ENCODE measurements at places on chromosomes 3 and 15.

- no peak for DNase-seq
These were observed 5.5 kb downstream of the PLD1 start for GRCh38 chr3:171804618-171805389.

DNA sequence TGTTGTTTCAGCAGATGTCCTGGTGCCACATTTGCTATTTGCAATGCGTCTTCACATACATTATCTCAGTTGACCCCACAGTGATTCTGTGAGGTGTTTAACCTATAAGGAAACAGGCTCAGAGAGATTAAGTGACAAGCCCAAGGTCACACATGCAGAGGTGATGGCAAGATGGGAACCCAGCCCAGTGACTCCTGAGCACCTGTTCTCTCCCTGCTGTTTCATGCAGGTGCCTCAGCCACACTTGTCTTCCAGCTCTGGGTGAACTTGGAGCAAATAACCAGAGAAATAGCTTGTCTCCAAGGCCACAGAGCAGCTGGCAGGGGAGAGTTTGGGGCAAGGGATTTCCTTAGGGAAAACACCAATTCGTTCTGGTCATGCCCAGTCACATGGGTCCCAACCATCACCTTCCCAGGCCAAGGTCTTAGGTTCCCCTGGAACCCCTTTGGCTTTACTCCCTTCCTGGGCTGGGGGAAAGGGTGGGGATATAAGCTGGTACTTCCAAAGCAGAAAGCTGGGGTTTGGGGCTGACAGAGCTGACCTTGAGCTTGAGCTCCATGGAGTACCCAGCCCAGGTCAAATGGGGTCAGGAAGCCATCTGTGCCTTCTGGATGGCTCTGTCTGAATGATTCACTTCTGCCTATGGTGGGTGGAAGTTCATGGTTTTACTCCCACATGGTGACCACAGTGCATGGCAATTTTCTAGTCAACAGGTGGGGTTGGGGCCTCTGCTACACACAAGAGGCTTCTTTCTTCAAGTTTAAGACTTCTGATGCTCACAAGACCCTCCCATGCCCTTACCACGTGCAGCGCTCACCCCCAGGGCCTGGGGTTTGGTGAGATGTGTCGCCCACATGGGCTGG is 22.4 kb downstream of the LIPC start:
- DNase-seq = no peak

DNA sequence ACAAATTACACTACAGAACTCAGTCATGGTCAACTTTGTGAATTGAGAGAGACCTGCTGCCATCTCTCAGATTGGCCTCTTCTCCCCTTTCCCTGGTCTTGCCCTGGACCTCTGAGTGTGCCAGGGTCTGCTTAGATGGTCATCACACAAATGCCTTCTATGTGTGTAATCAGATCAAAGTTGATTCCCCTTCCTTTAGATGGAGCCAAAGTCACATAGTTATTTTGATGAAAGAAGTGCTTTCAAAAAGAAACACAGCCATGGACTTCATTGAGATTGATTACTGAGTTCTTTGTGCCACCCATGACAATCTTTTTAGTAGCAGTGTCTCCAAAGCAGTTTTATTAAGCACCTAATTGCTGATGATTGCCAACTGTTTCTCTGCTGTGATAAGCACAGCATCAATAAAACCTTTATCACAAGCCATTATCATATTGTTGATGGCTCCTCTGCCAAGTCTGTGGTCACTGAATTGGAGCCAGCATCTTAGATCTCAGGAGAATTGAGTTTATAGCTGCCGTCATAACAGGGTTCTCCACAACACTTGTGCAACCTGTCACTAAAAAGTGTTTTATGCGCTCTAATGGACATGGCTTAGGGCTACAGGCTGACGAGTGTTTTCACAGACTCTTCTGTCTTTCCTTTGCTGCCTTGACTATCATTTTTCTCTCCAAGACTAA is 149.7 kb upstream of the NUDT16 start:
- no peak for DNase-seq

DNA sequence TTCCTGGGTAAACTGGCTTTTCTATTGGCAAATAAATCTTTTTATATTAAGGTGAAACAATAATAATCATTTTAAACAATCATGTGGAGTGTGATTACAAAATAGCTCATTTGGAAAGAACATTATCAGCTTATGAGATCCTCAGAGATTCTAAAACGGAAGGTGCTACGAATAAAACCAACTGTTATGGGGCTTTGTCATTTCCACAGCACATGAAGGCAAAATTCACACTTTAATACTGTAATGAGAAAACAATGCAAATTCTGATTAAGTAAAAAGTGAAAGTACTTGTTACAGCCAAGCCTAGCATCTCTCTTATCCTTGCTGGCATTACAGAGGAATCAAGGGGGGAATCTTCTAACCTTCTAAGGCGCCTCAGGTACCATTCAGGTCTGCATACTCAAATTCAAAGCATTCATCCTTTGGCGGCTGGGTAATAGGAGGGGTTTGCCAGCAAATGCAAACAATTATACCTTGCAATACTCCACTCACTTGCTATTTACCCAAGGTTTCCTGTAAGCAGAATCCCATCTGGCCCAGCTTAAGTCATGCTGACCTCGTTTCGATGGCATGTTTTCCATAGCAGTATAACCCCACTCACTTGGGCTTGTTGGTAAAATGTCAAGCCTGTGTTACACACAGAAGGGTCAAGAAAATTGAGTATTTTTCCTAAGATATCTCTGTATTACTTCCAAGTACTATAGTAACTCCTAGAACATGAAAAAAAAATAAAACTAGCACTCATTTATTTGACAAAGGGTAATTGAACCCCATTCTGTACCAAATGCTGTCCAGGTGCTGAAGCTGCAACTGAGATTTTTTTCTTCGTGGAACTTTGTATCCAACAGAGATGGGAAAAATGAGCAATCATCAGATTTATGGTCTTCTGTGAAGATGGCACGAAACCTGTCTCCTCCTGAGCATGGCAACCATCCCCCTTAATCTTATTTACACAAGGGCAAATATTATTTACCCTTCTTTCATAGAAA is 183.7 kb upstream of the LMCD1 start:
- DNase-seq = no peak

GRCh38 chr3:28634019-28634418 is 285.4 kb upstream of the AZI2 start:
- no peak for DNase-seq

DNA sequence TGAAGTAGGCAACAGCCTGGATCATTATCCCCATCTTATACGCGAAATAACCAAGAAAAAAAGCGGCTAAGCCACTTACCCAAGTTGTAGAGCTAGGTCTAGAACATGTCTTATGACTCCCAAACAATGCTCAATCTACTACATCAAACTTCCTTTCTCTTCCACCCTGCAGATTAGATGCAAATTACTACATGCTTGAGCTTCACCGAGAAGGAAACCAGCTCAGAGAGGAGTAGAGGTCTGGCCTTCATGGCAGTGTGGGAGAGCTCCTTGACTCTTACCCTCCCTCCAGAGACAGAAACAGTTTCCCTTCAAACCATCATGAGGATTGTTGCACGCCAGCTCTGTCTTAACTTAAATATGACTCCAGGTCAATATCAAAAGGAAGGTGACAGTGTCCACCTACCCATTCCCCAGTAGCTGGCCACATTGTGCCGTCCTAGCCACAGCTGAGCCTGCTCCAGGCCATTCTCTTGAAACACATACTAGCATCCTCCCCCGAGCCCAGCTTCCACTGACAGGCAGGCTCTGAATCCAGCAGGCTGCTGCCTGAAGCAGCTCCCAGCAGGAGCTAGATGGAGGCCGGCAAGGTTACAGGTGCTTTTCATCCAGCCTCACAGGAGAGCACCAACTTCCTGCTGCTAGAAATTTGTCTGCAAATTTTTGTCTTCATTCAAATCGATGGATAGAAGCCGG is 56.8 kb downstream of the CPN2 start:
- DNase-seq = no peak

DNA sequence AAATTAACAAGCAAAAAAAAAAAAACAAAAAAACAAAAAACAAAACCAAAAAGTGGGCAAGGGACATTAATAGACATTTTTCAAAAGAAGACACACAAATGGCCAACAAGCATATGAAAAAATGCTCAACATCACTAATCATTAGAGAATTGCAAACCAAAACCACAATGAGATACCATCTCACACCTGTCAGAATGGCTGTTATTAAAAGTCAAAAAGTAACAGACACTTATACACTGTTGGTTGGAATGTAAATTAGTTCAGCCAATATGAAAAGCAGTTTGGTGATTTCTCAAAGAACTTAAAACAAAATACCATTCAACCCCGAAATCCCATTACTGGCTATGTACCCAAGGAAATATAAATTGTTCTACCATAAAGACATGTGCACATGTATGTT is 222.4 kb upstream of the CD96 start:
- no peak for DNase-seq

DNA sequence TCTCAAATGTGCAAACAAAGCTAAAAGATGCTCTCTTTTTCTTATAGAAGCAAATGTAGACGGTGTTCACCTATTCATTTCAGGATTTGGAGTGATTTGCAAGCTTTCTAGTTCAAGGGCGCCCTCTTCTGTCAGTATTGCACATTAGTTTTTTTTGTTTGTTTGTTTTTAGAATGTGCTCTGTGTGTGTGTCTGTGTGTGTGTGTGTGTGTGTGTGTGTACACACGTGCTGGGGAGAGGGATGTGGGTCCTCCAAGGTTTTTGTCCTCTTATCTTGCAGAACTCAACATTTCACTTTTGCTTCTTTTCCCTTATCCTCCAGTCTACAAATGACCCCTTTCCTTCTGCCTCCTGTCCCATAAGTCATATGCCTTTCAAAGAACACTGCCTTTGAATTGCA is 23.5 kb downstream of the DNAH1 start:
- DNase-seq = no peak

DNA sequence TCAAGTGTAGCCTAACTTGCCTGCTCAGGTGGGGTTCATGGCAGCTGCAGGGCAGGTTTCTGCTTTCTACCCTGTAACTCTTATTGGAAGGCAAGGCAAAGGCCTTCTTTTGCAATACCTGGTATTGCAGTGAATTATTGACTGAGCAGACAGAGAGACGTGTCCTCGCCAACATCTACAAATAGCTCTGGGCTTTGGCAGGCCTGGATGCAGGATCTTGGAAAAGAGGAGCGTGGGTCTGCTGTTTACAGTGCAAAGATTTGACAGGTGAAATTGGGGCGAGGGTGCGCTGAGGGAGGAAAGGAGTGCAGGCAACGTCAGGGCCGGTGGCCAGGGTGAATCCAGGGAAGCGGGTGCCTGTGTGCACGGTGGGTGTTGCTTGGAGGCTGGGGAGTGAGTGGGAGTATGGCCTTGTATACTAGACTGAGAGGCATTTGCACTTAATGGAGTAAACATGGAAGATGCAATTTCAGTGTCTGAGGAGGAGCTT is 44.5 kb downstream of the ST6GAL1 start:
- DNase-seq = no peak

DNA sequence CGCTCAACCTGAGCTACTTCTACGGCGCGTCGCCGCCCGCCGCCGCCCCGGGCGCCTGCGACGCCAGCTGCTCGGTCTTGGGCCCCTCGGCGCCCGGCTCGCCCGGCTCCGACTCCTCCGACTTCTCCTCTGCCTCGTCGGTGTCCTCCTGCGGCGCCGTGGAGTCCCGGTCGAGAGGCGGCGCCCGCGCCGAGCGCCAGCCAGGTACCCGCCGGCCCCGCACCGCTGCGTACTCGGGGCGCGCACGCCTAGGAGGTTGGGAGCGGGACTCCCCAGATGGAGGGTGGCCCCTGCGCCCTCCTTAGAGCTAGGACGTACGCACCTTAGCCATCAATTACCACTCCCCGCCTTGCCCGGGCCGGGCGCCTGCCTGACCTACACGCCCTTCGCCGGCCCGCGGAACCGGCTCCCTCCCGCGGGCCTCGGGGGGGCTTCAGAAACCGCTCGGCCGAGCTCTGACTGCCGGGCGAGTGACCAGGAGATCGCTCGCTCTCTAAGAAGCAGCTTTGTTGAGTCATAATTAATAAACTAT is 466 bp downstream of the NFKBIZ start:
- DNase-seq = no peak

DNA sequence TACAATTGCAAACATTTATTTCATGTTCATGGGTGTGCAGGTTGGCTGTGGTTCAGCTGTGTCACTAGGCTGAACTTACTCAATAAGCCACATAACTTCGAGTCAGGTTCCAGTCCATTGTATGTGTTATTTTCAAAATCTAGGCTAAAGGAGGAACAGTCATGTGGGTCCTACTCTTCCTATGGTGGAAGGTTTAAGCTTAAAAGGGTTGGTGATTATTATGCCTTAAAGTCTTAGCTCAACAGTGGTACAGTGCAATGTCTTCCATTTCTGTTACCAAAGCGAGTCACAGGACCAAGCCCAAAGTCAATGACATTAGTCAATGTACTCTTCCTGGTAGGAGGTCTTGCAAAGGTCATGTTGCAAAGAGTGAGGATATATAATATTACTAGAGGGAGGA is 78.2 kb downstream of the ATG7 start:
- DNase-seq = no peak

- DNase-seq = no peak
These were observed 53.0 kb upstream of the GSK3B start for GRCh38 chr3:120147072-120147871.

GRCh38 chr3:118110211-118110610 is 924.4 kb downstream of the IGSF11 start:
- no peak for DNase-seq

- DNase-seq = no peak
These were observed 41.0 kb upstream of the TCF12 start for GRCh38 chr15:56877255-56877970.

DNA sequence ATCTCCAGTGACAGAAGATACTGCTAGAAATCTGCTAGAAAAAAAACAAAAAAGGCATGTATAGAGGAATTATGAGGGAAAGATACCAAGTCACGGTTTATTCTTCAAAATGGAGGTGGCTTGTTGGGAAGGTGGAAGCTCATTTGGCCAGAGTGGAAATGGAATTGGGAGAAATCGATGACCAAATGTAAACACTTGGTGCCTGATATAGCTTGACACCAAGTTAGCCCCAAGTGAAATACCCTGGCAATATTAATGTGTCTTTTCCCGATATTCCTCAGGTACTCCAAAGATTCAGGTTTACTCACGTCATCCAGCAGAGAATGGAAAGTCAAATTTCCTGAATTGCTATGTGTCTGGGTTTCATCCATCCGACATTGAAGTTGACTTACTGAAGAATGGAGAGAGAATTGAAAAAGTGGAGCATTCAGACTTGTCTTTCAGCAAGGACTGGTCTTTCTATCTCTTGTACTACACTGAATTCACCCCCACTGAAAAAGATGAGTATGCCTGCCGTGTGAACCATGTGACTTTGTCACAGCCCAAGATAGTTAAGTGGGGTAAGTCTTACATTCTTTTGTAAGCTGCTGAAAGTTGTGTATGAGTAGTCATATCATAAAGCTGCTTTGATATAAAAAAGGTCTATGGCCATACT is 4.0 kb downstream of the B2M start:
- DNase-seq = no peak

GRCh38 chr3:16143861-16144447 is 30.5 kb upstream of the GALNT15 start:
- DNase-seq = no peak

DNA sequence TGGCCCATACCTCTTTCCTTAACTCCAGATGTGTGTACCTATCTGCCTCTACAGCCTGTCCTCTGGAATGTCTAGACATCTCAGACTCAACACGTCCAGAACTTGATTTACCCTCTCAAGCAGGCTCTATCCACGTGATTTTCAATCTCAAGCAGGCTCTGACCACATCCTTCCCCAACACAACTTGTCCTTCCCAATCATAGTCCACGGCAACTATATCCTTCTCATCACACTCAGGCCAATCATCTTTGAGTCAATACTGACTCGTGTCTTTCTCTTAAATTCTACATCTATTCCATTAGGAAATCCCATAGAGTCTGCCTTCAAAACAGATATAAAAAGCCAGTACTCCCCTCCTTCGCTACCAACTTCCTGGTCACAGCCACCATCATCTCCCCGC is 70.4 kb downstream of the FOXP1 start:
- DNase-seq = no peak

- DNase-seq = no peak
These were observed 14.7 kb downstream of the FSIP1 start for GRCh38 chr15:39767921-39768320.

Measured in vagina (tissue), 2 donors.